ENCODE measurements at places on chromosomes 2 and 18.
A peak's percentile ranks its signal among the peaks of the same experiment; 100 is the strongest.

DNA sequence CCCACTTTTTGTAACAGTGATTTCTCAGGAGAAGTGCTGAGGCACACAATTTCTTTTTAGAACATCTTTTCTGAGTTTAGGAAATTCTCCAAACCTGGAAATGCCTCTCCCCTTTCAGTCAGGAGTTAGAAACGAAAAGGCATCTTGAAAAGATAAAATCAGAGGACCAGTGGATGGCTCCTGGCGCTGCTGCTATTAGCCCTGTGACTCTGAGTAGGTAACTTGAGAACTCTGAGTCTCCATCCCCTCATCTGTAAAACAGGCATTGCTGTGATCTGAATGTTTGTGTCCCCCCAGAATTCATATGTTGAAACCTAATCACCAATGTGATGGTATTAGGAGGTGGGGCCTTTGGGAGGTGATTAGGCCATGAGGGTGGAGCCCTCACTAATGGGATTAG lies 50.2 kb downstream of the EHD3 start:
- DNase-seq, result no peak

- no peak for DNase-seq
These were observed 47.0 kb upstream of the TTC39C start for GRCh38 chr18:23967321-23968089.

GRCh38 chr18:68721681-68722583 lies 7.0 kb upstream of the TMX3 start:
- no peak for DNase-seq

- no peak for DNase-seq
These were observed 74.1 kb downstream of the CABYR start for GRCh38 chr18:24212939-24213338.

GRCh38 chr2:85831735-85832134 lies 57.1 kb downstream of the ST3GAL5 start:
- no peak for DNase-seq

DNA sequence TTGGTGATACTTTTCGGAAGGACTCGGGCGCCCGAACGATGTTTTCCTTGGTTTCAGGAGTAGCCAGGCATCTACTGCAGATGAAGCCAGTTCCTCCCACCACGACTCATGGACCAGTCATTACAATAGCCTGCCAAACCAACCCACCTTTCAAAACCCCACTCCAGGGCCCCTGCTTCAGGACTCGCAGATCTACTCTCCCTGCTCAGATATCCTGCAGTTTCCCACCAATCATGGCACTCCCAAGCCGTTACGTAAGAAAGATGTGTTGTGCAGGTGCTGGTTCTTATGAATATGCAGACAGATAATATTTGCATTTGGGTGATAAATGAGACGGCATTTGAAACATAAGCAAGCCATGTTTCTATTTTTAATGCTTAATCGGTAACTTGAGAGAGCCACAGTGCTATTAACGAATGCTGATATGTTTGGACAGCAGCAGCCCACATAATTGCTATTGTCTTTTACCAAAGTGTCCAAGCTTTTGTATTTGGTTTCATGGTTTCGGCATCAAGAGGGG lies 3.5 kb upstream of the CYS1 start:
- DNase-seq, result no peak

DNA sequence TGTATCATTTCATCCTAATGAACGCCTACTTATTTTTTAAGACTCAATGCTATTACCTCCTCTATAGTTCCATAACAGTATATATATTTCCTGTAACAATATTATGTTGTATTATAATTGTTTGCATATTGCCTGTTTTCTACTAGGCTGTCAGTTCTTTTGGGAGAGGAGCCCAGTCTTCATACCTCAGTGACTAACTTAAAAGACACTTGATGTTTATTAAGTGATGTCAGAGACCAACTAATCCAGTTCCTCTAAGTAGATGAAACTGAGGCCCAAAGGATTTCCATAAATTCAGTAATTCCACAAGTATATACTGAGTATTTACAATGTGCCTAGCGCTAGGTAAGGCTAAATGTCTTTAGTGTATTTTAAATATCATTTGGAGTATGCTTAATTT lies 48.9 kb upstream of the AAK1 start:
- DNase-seq, result no peak

DNA sequence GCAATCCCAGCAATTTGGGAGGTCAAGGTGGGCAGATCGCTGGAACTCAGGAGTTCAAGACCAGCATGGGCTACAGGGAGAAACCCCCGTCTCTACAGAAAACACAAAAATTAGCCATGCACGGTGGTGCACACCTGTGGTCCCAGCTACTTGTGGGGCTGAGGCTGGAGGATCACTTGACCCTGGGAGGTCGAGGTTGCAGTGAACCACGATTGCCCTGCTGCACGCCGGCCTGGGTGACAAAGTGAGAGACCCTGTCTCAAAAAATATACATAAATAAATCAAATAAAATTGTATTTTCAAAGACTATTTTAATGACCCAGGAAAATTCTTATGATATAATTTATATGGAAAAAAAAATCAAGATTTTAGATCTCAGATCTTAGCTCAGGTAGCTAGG lies 191.5 kb downstream of the ZFP36L2 start:
- no peak for DNase-seq

GRCh38 chr18:3995476-3996102 lies 459.5 kb downstream of the DLGAP1 start:
- peak; percentile 11 for DNase-seq

DNA sequence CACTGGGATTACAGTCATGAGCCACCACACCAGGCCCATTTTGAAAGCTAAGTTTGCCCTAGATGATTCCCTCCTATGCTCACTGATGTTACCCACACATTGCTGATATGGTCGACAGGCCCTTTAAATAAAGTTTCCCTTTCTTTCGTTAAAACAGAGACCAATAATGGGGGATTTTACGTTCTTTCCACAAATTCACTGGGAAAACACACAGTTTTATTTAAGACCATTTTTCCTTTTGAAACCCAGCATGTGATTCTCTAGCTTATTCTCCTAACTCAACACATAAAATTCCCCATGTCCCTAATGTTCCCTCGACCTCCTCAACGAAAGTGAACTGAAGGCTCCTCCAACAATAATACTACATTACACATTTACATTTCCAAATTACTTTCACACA lies 223.2 kb downstream of the ANAPC1 start:
- no peak for DNase-seq

DNA sequence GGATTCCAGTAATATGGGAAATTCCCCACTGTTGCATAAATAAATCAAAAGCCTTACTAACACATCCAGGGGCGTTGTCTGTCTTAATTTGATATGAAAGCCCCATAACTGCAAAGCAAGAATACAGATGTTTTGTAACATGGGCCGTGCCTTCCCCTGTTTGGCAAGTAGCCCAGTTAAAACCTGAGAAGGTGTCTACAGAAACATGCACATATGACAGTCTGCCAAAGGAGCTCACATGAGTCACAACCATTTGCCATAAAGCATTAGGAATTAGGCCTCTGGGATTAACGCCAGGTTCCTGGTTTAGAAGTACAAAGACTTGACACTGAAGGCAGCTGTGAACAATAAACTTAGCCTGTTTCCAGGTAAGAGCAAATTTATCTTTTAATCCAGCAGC lies 43.1 kb upstream of the LONRF2 start:
- no peak for DNase-seq
